Endodermal cell (in vitro differentiated cells): ENCODE measurements at places on chromosomes 3 and 15.
A peak's percentile ranks its signal among the peaks of the same experiment; 100 is the strongest.

DNA sequence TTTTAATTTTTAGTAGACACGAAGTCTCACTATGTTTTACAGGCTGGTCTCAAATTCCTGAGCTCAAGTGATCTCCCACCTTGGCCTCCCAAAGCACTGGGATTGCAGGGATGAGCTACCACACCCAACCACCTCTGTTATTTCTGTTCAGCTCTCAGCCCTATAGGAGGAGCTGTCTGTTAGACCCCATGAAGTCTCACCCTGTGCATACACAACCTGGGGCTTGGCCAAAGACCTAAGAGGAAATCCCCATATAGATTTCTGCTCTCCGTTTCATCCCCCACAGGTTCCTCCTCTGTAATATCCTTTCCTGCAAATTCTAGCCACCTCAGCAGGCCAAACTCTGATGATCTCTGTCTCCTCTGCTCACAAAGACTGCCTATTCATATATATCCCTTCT lies 56.6 kb upstream of the CTDSPL2 start:
- no peaks in the 10 kb centered on the region for H3K4me1 ChIP-seq
- no peak overlapping the region for H3K4me3 ChIP-seq
- H3K27me3 ChIP-seq: no peaks in the 10 kb centered on the region
- H3K36me3 ChIP-seq: peaks cover 7% of the 10 kb centered on the region
- no peak overlapping the region for H3K27ac ChIP-seq
- DNase-seq: peak; percentile 47

DNA sequence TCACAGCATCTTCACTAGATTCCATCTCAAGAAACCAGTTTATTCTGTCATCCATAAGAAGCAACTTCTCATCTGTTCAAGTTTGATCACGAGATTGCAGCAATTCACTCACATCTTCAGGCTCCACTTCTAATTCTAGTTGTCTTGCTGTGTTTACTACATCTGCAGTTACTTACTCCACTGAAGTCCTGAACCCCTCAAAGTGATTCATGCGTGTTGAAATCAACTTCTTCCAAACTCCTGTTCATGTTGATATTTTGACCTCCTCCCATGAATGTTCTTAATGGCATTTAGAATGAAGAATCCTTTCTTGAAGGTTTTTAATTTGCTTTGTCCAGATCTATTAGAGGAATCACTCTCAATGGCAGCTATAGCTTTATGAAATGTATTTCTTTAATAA lies 287.6 kb upstream of the TBL1XR1 start:
- no peak overlapping the region for H3K27ac ChIP-seq
- H3K4me3 ChIP-seq: no peak overlapping the region
- no peaks in the 10 kb centered on the region for H3K36me3 ChIP-seq
- no peaks in the 10 kb centered on the region for H3K27me3 ChIP-seq
- DNase-seq: no peak

GRCh38 chr3:122111974-122112373 lies 56.8 kb downstream of the CD86 start:
- no peak overlapping the region for H3K4me3 ChIP-seq
- no peak for DNase-seq

- H3K4me3 ChIP-seq: no peak overlapping the region
- no peaks in the 10 kb centered on the region for H3K4me1 ChIP-seq
- H3K27ac ChIP-seq: no peak overlapping the region
- H3K27me3 ChIP-seq: no peaks in the 10 kb centered on the region
- no peak for DNase-seq
Measured at GRCh38 chr15:57160823-57161560, 215.3 kb upstream of the CGNL1 start.

DNA sequence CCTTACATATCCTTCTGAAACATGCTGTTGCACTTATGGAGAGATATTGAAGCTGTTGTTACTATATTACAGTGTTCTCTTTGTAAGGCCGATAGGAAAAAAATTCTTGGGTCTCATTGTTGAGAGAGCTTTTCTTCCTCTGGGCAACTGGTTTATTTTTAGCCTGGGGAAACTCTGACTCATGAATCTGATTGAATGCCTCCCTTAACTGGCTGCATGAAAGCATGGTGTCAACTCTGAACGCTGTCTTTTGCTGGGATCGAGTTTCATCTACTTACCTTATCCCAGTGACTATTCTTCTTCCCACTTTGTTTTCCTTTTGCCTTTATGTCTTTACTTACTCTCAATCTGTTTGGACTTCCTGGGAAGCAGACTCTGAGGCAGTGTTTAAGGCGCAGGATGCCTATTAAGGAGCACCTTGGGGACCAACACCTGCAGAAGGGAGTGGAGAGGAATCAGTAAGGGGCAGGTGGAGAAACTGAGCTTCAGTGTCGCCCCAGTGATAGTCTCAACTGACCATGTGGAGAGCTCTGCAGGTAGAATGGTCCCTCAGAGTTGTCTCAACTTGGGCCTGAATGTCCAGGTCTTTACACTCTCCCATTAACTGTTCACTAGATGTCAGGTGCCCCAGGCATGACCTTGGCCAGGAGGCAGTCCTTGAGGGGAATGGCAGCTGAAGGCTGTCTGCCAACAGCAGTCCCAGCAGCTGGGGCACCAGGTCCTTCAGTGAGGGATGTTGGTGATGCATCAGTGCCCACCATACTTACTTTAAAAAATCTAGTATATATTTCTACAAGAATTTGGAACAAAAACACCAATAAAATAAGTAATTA lies 88.9 kb upstream of the CCNL1 start:
- H3K4me1 ChIP-seq: no peaks in the 10 kb centered on the region
- H3K27ac ChIP-seq: peak overlapping the region; percentile 86
- H3K4me3 ChIP-seq: no peak overlapping the region
- H3K36me3 ChIP-seq: no peaks in the 10 kb centered on the region

DNA sequence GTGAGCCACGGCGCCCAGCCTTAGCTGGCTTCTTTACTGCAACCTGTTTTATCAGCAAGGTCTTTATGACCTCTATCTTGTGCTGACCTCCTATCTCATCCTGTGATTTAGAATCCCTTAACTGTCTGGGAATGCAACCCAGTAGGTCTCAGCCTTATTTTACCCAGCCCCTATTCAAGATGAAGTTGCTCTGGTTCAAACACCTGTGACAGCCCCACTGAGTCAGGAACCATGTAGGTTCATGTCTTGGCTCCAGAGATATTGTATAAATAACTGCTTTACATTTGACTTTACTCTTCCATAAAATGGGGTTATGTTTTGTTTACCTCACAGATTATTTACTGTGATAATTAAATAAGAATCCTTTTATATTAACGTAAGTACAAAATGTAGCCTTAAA lies 27.1 kb upstream of the ANO10 start:
- H3K27ac ChIP-seq: no peak overlapping the region
- H3K27me3 ChIP-seq: no peaks in the 10 kb centered on the region
- H3K4me3 ChIP-seq: no peak overlapping the region
- H3K36me3 ChIP-seq: no peaks in the 10 kb centered on the region

DNA sequence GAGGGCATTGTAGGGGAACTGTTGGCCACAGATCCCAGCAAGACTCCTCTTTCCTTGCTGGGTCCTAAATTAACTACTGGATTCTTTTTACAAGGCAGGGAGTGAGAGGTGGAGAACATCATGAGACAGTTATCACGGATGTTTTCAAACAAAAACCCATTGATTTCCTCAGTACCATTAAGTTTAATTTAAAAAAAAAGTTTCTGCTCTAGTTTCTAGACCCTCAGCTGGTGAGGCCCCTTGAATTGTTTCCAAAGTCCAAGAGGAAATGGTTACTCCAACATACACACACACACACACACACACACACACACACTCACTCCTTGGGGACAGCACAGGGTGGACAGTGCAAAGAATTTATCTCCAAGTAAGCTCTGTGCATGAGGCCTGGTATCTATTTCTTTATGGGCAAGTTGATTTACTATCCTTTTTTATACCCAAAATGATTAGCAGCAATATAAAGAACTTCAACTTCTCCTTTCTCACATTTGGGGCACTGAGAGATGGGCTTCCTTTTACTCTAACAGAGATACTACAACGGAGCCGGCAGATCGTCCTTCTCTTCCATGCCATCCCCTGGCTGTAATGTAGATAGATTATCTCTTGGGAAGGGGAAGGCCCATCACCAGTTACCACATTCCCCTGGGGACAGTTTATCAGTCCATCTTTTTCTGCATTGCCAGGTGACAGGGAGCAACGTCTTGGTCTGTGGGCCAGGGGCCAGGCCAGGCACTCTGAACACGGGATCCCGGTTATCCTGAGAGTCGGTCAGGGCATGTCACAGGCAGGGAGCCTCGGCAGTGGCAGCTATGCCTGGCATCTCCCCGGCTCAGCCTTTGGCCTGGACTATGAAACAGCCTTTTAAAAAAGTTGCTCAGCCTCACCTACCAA lies 54.7 kb downstream of the CORO2B start:
- DNase-seq: no peak
- no peak overlapping the region for H3K4me3 ChIP-seq
- no peaks in the 10 kb centered on the region for H3K27me3 ChIP-seq
- H3K36me3 ChIP-seq: no peaks in the 10 kb centered on the region
- H3K4me1 ChIP-seq: no peaks in the 10 kb centered on the region

GRCh38 chr15:58631319-58631718 lies 118.2 kb downstream of the ADAM10 start:
- DNase-seq: no peak
- H3K36me3 ChIP-seq: peaks cover 61% of the 10 kb centered on the region

GRCh38 chr3:45776301-45776595 lies 20.1 kb downstream of the SLC6A20 start:
- H3K27me3 ChIP-seq: no peaks in the 10 kb centered on the region
- no peaks in the 10 kb centered on the region for H3K36me3 ChIP-seq
- H3K4me3 ChIP-seq: no peak overlapping the region
- DNase-seq: peak; percentile 24
- H3K4me1 ChIP-seq: no peaks in the 10 kb centered on the region

GRCh38 chr3:21502656-21503055 lies 248.4 kb downstream of the ZNF385D start:
- no peaks in the 10 kb centered on the region for H3K36me3 ChIP-seq
- no peak for DNase-seq
- no peak overlapping the region for H3K4me3 ChIP-seq
- H3K27me3 ChIP-seq: no peaks in the 10 kb centered on the region
- no peak overlapping the region for H3K27ac ChIP-seq
- no peaks in the 10 kb centered on the region for H3K4me1 ChIP-seq

DNA sequence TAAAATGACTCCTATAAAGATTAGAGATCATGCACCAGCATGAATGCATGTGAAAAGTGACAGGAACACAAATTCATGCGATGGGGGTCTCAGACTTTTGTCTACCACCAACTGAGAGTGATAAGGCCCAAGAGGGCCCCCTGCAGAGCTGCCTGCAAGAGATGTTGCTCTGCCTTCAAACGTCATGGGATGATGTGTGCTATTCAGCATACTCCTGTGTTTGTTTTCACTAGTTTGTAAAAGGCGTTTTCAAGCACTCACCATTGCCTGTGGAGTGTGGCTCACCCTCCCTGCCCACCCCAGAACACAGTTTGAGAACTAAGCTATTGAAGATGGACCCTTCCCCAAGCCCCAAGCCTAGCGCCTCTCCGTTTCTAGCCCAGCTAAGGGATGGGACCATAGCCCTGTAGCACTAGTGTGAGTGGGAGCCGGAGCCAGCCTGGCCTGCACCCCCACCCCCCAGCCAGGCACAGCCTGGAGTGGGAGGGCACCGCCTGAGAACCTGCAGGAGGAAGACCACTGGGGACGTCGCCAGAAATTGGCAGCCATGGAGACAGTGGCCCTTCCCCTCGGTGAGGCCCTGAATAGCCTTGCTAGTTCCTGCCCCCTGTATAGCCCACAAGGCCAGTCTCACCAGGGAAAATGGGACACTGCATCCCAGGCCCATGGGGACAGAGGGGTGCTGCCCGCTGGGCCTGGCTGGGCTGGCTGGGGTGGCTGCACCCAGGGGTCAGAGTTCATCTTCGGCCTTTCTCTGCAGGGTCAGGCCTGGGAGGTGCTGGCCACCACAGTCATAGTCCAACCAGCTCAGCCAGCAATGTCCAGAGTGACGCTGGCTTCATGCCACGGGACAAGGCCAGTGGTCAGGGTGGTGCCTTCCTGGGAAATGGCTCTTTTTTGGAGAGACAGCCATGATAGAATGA lies 22.6 kb upstream of the KLF13 start:
- no peaks in the 10 kb centered on the region for H3K36me3 ChIP-seq
- peak; percentile 45 for DNase-seq
- no peak overlapping the region for H3K27ac ChIP-seq

- no peaks in the 10 kb centered on the region for H3K4me1 ChIP-seq
- peak within 1 kb of the TSS; percentile 78 for H3K4me3 ChIP-seq
- H3K27ac ChIP-seq: no peak within 1 kb of the TSS
- H3K27me3 ChIP-seq: peaks cover 50% of the 10 kb centered on the region
- peak; percentile 95 for DNase-seq
Measured at GRCh38 chr3:161371441-161372320, at the start of gene SPTSSB. TSS of gene SPTSSB (minus strand) at chr3:161371517. CDS start at chr3:161346323, 25,194 bp downstream.
